ENCODE measurements at places on chromosomes 6 and 20.

- DNase-seq: no peak
These were observed 1.8 kb upstream of the SPEF1 start for GRCh38 chr20:3783068-3783489.

GRCh38 chr6:111989743-111990142, 64.2 kb upstream of the CCN6 start:
- no peak for DNase-seq

GRCh38 chr20:59676851-59677182, 72.5 kb downstream of the PHACTR3 start:
- DNase-seq: no peak

DNA sequence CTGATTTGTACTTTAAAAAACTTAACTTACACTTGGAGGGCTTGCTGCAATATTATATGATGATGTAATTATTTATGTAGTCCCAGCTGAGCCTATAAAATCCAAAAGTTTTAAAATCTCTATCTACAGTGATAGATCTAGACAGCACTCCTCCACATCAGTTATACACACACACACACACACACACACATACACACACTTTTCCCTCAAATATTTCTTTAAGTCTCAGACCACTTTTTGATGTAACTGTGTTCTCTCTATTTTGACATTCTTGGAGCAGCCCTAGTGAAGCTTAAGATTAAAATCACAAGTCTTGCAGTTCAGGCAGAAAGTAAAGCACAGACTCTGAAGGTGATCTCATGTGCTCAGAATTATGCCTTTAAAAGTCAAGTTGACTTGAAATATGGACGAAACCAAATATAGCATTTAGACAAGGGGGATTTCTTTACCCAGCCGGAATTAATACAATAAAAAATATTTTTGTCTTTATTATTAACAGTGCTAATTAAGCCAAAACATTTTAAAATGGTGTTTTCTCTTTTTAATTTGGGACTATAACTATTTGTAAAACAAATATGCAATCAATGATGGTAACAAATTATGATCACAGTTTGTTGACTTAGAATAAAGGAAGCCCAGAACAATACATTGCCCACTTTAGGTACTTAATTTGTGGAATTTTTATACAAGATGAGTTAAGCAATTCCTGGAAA, 63.5 kb upstream of the TMEM30A start:
- no peak for DNase-seq

- DNase-seq: no peak
These were observed 5.0 kb downstream of the SRC start for GRCh38 chr20:37350649-37351574.

- DNase-seq: no peak
These were observed 310.3 kb downstream of the CDH26 start for GRCh38 chr20:60268491-60268890.

- no peak for DNase-seq
These were observed 23.2 kb upstream of the PIM1 start for GRCh38 chr6:37146735-37147157.

GRCh38 chr6:87151781-87152525, 3.4 kb upstream of the ZNF292 start:
- DNase-seq: peak; percentile 27

GRCh38 chr6:46048646-46049297, 33.1 kb upstream of the CLIC5 start:
- DNase-seq: no peak

GRCh38 chr6:130269969-130270635, 47.4 kb upstream of the SAMD3 start:
- no peak for DNase-seq

DNA sequence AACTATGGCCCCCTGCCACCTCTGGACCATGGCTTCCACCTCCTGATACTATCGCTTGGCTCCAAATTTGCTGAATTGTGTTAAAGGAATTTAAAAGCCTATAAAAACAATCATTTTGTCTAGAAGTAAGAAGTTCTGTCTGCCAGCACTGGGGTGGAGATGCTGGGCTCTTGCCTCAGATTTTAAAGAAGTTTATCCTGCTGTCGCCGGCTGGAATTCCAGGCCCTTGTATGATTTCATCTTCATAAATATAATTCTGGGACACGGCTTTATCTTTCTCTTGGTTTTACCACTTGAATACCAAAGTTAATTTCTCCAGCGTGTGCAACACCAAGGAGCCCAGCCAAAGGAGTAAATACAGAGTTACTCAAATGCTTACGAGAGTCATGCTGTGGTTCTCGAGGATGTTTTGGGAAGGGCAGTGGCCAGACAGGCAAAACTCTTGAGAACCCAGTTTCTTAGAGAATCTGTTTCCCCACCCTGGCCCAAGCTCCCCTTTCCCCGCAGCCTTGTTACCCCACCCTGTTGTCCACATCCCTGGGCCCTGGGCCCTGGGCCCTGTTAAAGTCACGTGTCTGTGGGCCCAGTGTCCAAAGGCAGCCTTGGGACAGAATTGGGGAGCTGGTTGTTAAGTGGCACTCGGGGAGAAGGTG, 31.9 kb downstream of the C6orf89 start:
- DNase-seq: no peak

DNA sequence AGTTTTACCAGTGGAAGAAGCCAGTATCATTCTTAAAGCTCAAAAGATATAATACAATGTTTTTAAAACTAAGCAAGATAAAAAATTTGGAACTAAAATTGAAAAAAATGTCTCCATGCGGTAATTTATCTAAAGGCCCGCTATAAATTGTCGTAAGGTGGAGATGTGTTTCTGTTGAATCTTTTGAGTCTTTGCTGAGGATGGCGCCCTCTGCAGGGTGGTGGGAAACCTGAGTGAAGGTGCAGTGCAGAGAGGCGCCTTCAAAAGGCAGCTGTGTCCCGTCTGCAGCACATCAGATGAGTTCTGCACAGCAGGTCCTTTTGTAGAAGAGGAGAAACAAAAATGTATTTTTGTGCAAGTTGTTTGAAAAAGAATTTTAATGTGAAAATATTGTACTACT, 29.4 kb upstream of the KIF25 start:
- DNase-seq: peak; percentile 18

GRCh38 chr6:51090343-51090742, 271.7 kb downstream of the TFAP2B start:
- no peak for DNase-seq

GRCh38 chr6:167846997-167847606, 20.4 kb downstream of the AFDN start:
- no peak for DNase-seq

DNA sequence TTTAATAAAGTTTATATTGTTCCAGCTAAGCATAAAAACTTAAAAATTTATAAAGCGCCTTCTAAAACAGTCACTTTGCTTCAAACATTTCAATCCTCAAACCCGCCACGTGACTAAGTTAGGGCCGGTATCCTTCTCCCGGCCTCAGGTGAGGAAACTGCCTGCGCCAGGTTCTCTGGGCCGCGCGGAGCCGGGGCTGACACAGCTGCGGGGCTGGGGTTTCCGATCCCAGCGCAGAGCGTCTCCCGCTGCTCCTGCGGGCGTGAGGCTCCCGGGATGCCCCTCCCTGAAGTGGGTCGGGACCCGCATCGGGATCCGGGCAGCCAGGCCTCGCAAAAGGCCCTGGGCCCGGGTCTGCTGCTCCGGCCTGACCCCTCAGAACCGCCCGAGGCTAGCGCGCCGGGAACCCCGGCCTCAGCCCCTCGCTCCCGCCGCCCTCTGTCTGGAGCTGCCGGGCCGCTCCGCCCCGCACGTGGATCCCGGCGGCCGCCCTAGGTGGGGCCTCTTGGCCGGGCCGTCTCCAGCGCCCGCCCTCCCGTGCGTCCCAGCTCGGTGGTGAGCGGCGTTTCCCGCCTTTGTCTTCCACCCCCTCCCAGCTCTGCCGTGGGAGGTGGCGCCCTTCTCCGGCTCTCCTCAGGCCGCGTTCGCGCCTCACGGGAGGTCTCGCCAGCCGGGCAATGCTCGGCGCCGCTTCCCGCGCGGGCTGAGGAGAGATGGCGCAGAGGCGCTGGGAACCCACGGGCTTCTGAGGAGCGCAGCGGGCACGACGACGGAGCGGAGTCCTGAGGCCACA, 267.9 kb downstream of the DLL1 start:
- DNase-seq: no peak

GRCh38 chr6:140073456-140073855, 699.0 kb upstream of the CITED2 start:
- DNase-seq: no peak

Data from NCI-H524 (cell line).